Lower lobe of right lung (tissue), 2 donors: ENCODE measurements at places on chromosomes 13 and 19.
A peak's percentile ranks its signal among the peaks of the same experiment; 100 is the strongest.

DNA sequence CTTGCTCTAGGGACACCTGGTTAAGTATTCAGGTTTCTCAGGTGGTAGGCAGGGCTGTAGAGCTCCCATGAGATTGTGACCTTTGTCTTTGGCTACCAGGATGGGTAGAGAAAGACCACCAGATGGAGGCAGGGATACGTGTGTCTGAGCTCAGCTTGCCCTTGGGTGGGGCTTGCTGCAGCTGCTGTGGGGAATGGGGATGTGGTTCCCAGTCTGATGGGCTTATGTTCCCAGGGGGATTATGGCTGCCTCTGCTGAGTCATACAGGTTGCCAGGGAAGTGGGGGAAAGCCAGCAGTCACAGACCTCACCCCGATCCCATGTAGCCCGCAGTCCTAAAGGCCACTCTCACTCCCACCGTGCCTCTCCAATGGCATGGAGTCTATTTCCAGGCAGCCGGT, 659.9 kb upstream of the KLF12 start:
- H3K4me1 ChIP-seq = no peaks in the 10 kb centered on the region
- no peaks in the 10 kb centered on the region for H3K36me3 ChIP-seq
- no peak for DNase-seq
- H3K27ac ChIP-seq = no peak overlapping the region
- H3K4me3 ChIP-seq = no peak overlapping the region

DNA sequence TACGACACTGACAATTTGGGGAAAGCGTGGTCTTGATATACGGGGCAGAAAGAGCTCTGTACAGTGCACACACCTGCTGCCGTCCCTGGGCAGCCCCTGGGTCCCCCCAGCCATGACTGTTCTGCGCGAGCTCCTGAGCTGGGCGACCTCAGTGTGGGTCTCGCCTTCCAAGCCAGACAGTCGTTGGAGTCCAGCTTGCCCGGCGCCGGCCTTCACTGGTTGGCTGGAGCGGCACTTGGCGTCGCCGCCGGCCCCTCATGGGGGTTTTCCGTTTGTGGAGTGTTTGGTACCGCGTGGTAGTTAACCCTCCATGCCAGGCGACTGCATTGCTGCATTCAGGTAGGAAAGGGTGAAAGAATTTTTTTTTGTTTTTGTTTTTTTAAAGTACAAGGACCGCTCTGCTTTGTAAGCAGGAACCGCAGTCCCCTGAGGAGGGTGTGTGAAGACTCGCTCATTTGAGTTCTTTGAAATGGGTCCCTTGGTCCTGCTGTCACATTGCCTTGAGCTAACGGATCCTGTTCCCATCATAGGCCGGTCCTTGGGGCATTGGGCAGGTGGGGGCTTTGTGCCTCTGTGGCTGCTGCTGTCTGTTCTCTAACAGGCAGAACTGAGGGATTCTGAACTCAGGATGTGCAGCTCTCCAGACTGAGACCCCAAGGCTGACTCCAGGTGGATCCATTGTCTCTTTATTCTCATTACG, 10.8 kb upstream of the RPS15 start:
- no peak overlapping the region for H3K4me3 ChIP-seq
- DNase-seq = no peak
- H3K36me3 ChIP-seq = peaks cover 96% of the 10 kb centered on the region
- no peaks in the 10 kb centered on the region for H3K27me3 ChIP-seq
- H3K27ac ChIP-seq = no peak overlapping the region

DNA sequence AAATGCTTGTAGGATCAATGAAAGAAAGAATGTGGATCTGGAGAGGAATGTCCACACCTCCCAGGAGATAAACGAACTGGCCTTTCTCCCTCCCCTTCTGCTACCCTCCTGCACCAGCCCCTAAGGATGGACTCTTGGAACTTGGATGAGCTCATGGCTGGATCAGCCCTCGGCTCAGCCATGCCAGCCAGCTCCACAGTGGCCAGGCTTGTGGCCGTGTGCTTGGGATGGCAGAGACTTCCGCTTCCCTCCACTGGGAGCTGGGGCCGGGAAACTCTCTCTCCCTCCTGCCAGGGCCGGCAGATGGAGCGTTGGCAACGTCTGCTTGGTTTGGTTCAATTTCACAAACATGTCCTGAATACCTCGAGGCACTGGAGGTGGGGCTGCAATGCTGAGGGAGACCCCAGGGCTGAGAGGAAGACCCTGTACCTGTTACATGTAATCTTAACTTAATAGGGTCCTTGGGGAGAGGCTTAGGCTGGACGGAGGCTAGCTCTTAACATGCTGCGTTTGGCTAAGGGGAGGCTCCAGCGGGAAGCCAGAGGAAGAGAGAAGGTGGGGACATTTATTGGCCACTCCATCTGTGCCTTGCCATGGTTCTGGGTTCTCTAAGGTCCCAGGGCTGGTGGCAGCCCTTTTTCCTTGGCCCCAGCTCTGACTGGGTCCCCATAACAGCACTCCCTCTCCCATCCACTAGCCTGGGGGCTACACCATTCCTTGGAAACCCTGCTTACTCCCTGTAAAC, 152.5 kb downstream of the IER2 start:
- peaks cover 48% of the 10 kb centered on the region for H3K27me3 ChIP-seq
- no peak overlapping the region for H3K27ac ChIP-seq
- no peak for DNase-seq
- H3K36me3 ChIP-seq = no peaks in the 10 kb centered on the region
- H3K4me1 ChIP-seq = no peaks in the 10 kb centered on the region

GRCh38 chr19:36245210-36246005, 30.5 kb downstream of the ZNF146 start:
- H3K4me3 ChIP-seq = peak overlapping the region; percentile 44
- DNase-seq = no peak
- H3K27ac ChIP-seq = no peak overlapping the region
- H3K27me3 ChIP-seq = no peaks in the 10 kb centered on the region
- no peaks in the 10 kb centered on the region for H3K36me3 ChIP-seq
- no peaks in the 10 kb centered on the region for H3K4me1 ChIP-seq
